NCI-H774 (cell line): ENCODE measurements at places on chromosomes 11 and 22.
A peak's percentile ranks its signal among the peaks of the same experiment; 100 is the strongest.

- DNase-seq, result no peak
Observed at GRCh38 chr11:69822676-69823494, 3.7 kb upstream of the FGF3 start.

DNA sequence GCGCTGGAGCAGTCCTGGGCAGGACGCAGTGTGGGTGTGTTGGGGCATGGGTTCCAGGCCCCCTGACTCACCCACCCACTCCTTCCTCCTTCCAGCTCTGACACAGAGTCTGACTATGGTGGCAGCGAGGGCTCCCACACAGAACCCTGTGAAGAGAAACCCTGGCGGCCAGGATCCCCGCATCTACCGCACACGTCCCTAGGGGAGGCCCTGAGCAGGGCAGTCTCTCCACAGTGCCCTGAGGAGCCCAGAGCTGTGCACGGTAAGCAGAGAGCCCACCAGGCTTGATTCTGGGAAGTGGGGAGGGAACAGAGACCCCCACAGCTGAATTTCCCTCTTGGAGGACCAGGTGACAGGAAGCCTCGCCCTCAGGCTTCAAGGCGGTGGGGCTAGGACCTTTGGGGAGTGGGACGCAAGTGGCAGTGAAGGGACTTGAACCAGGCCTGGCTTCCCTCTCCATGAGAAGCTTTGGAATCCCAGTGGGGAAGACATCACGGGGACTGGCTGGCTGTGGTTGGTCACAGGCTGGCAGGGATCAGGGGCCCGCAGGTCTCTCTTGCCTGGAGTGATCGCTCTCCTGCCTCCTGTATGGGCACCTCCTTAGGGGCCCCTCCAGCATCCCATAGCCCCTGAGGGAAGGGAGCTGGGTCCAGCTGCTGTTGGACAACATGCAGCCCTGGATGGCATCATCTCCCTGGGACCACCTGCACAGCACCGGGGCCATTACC lies 96.4 kb upstream of the PARVA start:
- no peak for DNase-seq

GRCh38 chr22:36585841-36586240 lies 56.9 kb upstream of the EIF3D start:
- DNase-seq, result no peak

GRCh38 chr11:63738720-63739360 lies 29.7 kb downstream of the ZFTA start:
- DNase-seq, result peak; percentile 58

- no peak for DNase-seq
Observed at GRCh38 chr11:47010179-47010578, 73.6 kb downstream of the CSTPP1 start.

DNA sequence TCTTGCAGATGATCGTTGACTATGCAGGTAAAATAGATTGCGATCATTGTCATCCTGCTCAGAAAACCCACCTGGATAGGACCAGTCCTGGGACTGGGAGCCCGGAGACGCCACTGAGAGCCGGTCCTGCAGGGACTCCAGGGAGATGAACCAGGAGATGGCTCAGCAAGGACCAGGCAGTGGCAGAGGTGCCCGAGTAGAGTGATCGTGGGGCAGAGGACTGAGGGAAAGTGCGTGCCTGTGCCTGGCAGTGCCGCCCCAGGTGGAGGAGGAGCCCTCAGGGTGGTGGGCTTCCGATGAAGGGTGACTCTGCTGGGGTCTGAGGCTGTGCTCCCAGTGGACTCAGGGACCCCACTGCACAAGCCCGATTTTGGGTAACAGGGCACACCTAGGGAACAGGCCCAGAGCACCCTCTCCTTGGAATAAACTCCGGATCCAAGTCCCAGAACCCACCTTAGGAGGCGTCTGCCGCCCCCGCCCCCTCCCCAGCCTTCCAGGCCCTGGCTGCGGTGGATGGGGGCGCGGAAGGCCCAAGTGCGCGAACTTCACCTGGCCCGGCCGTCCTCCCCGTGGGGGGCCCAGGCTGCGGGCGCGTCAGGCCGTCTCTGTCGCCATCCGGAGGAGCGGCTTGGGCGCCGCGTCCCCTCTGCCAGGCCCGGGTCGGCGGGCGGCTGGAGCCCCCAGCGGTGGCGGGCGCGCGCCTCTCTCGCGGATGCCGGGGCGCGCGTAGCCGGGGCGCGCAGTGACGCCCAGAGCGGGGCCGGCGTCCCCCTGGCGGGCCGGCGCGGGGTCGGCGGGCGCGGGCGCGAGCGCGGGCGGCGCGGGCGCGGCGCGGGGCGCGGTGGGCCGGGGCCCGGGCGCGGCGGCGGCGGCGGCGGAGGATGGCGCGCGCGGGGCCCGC lies 1338.8 kb downstream of the BRD1 start:
- no peak for DNase-seq

DNA sequence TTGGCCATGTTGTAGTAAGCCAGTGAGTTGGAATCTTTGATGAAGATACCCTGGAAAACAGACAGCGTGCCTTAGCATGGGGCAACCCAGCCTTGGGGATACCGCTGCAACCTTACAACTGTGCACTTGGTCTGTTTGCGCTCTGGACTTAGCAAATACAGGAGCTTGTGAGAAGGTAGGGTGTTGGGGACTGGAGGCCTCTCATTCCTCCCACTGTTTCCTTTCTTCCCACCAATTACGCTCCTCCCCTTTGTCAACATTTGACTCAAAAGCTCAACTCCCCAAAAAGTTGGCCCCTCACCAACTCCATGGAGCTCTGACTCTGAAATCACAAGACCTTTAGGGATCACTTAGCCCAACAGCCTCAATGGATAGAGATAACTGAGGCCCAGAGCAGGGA lies 7.9 kb upstream of the TBC1D10A start:
- DNase-seq, result no peak
